Aortic smooth muscle cell (primary cell): ENCODE measurements at places on chromosomes 5 and 9. TPM values are rescaled to one million over a fixed set of nuclear protein-coding genes. Genes with fewer than 3 reads are reported as not detected.

Gene FRMPD1
- total RNA-seq = not detected in 2 replicates

Gene EPB41L4A
- 9.1 and 11.9 TPM in 2 replicates for total RNA-seq

Gene AJM1
- total RNA-seq = 1.1 TPM in 2 replicates

Gene ADGRD2
- total RNA-seq = not detected in 2 replicates

Gene SNCAIP
- total RNA-seq = 0.93 and 1.5 TPM in 2 replicates

Gene NAIP
- 2.5 and 5.8 TPM in 2 replicates for total RNA-seq

Gene BTNL8
- total RNA-seq = not detected in 2 replicates

Gene NUDT12
- 14.1 and 15.6 TPM in 2 replicates for total RNA-seq

Gene SAP30L
- total RNA-seq = 43.9 and 46.3 TPM in 2 replicates

Gene CSF2
- total RNA-seq = not detected in 2 replicates

Gene OBP2B
- total RNA-seq = not detected in 2 replicates

Gene GDA
- total RNA-seq = under 0.01 TPM in 1 of 2 replicates, not detected in the other

Gene JAKMIP2
- 0.06 and 0.92 TPM in 2 replicates for total RNA-seq

Gene PRR7
- total RNA-seq = 5.3 and 6.3 TPM in 2 replicates

Gene IFNB1
- not detected in 2 replicates for total RNA-seq

Gene SLC4A9
- not detected in 2 replicates for total RNA-seq

Gene FCN2
- not detected in 2 replicates for total RNA-seq

Gene GHR
- 3.4 and 3.6 TPM in 2 replicates for total RNA-seq

Gene PDGFRB
- 159 and 206 TPM in 2 replicates for total RNA-seq

Gene MXD3
- 10.4 and 14.7 TPM in 2 replicates for total RNA-seq

Gene TAF11L5
- not detected in 2 replicates for total RNA-seq

Gene GFRA3
- total RNA-seq = not detected in 2 replicates

Gene DRD1
- total RNA-seq = 0.12 and 0.53 TPM in 2 replicates

Gene FAM221B
- not detected in 2 replicates for total RNA-seq

Gene TRIM7
- 10.5 and 14.0 TPM in 2 replicates for total RNA-seq

Gene PTPRD
- 4.0 and 13.8 TPM in 2 replicates for total RNA-seq

Gene BARHL1
- total RNA-seq = not detected in 2 replicates

Gene PCDHB12
- 0.25 and 0.40 TPM in 2 replicates for total RNA-seq

Gene DPP7
- 83.8 and 87.8 TPM in 2 replicates for total RNA-seq

Gene IL9
- total RNA-seq = not detected in 2 replicates

Gene ARL14EPL
- not detected in 2 replicates for total RNA-seq

Gene RGS7BP
- total RNA-seq = 1.1 and 1.7 TPM in 2 replicates

Gene SPATA31A3
- total RNA-seq = not detected in 2 replicates

Gene TPPP
- 0.93 and 1.1 TPM in 2 replicates for total RNA-seq

Gene ANKRD31
- total RNA-seq = 0.06 and 0.13 TPM in 2 replicates

Gene CCDC183
- 0.19 and 0.26 TPM in 2 replicates for total RNA-seq

Gene MYMK
- not detected in 2 replicates for total RNA-seq

Gene PLPPR1
- not detected in 2 replicates for total RNA-seq

Gene BHMT
- total RNA-seq = under 0.01 TPM in 1 of 2 replicates, not detected in the other

Gene ZNF618
- total RNA-seq = 11.6 and 14.4 TPM in 2 replicates

Gene SPAG8
- total RNA-seq = 1.7 TPM in 2 replicates

Gene UQCRQ
- 138 and 186 TPM in 2 replicates for total RNA-seq
